Motor neuron (in vitro differentiated cells): ENCODE measurements at places on chromosomes 2 and 18. TPM values are rescaled to one million over a fixed set of nuclear protein-coding genes. Genes with fewer than 3 reads are reported as not detected.
A peak's percentile ranks its signal among the peaks of the same experiment; 100 is the strongest.

DNA sequence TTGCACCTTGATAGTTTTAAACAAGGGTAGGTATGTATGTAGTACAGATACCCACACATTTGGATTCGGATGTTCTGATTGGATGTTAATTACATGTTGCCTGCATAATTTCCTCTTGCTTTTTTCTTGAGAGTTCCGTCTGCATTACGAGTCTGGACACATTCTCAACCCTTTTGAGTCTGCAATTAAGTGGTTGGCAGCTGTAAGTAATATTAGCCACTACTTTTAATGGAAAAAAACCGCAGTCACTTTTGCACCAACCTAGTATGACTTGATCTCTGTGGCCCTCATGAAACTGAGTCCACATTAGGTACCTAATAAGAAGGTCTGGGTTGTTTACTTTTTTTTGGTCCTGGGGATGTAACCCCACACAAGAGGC is 217.3 kb downstream of the VAPA start:
- ATAC-seq = no peak

Gene TOGARAM2
- 0.05 and 0.31 TPM in 2 replicates for total RNA-seq

Gene MATN3
- total RNA-seq = 0.63 and 0.93 TPM in 2 replicates

DNA sequence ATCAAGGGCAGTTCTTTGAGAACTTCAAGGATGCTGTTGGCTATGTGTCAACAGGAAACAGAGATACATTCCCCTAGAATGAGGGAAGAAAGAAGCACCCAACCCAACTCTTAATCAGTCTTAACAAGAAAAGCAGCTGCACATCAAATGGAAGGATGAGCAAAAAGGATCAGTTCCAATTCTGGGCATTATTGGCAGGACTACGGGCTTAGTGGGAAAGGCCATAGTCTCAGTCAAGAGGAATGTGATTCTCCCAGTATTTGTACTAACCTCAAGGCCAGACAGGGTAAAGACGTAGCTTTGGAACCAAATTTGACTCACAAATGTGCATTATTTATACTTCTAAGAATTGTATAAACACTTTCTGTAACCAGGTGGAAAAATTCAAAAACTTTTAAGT is 18.2 kb downstream of the BMP10 start:
- ATAC-seq = no peak

DNA sequence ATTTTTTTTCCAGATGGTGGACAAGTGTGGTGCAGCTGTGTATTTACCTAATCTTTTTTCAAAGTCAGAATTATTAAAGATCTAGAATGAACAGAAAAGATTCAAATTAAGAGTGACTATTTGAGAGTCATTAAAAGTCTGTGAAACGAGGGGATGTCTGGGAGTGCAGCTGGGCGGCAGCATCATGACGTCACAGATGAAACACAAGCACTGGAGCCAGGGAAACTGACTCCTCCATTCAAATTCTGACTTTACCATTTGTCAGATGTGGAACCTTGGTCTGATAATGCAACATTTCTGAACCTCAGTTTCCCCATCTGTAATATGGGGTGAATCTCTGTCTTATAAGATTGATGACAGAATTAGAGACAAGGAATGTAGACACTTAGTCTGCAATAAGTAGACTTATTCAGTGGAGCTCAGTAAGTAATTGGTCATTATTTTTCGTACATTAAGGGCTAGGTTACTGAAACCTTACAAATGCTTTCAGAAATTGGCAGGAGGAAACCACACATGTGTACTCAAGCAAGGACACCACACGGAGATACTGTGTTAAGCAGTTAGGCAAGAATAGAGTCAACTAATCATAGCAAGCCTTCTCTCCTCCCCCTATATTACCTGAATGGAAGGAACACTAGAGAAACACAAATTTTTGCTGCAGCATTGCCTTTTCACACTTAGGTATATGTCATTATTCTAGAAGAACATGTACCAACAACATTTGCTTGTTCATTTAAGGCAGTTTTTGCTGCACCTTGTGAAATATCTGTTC is 27.8 kb upstream of the CXXC1 start:
- ATAC-seq = no peak

DNA sequence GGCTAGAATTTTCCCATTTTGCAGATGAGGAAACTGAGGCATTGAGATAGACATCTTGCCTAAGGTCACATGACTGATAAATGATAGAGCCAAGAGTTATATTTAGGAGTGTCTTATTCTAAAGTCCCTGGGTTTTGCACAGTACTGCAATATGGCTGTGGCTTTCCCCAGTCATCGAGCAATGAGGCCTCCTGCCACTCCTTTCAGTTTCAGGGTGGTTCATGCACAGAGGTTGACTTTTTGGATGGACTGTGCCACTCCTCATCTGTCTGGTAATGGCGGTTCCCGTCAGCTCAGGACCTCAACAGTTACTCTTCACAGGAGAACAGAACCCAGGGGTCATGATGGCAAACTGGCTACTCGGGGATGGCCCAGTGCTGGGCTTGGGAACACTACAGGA is 131.1 kb downstream of the ACKR3 start:
- ATAC-seq = no peak

Gene CDK15
- 0.10 TPM in 1 of 2 replicates, not detected in the other for total RNA-seq

GRCh38 chr18:74742573-74743243 is 145.0 kb downstream of the ZNF407 start:
- ATAC-seq = no peak

Gene FAM124B
- not detected in 2 replicates for total RNA-seq

DNA sequence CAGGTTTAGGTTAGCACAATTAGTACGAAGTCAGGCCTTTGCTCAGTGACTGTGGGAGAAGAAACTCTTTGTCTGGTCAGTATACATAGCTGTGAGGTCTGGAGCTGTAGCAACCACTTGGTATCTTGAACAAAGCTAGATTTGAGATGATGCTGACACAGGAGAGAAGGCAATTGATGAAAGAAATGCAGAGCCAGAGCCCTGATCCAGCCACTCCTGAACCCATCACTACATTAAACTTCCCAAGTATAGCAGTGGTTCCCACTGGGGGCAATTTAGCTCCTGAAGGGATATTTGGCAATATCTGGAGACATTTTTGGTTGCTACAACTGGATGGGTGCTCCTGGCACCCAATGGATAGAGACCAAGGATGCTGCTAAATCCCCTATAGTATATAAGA is 143.9 kb upstream of the SPRED2 start:
- ATAC-seq = no peak

GRCh38 chr18:8844721-8845148 is 139.4 kb downstream of the MTCL1 start:
- ATAC-seq = peak; percentile 15

DNA sequence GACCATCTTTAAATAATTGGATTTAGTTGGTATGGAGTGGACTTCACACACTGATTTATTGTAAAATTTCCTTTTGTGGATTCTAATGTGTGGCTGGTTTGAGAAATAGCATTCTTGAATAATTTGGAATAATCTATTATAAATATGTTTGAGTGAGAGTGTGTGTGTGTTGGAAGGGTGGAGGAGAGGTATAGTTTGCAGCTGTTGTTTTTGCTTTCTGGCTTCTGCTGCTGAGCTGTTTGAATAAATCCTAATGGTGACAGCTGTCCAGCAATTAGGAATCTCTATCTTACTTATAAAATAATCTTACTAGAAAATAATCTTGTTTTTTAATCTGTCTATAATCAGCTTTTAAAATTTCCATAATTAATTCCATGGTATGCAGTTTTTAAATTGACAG is 1283.0 kb upstream of the CDH2 start:
- no peak for ATAC-seq

DNA sequence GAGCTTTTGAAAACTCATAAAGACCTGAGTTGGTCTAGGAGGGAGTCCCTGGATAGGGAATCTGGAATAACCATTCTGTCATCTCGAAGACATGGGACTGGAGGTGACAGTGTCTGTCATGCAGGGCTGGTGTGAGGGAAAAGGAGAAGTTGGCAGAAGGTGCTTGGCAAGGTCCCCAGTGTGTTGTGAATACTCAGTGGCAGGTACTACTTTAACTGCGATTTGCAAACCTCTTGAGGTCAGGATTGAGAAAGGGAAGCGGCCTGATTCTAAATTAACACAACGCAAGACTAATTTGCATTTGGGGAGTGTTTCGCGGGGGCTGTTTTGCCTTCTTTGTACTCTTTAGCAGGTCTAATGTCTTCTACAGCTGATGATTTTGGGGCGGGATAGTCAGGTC is 77.0 kb upstream of the TMEM200C start:
- ATAC-seq = no peak

Gene PLGLB2
- total RNA-seq = 0.97 and 1.8 TPM in 2 replicates

- no peak for ATAC-seq
These were observed 4.5 kb downstream of the HAAO start for GRCh38 chr2:42787788-42788477.

Gene REV1
- total RNA-seq = 18.8 and 22.1 TPM in 2 replicates
